D721Med (cell line): ENCODE measurements at places on chromosomes 5 and 9.

GRCh38 chr9:121268851-121269641 is 1.1 kb downstream of the GSN start:
- DNase-seq = no peak

- no peak for DNase-seq
Measured at GRCh38 chr9:115444959-115445358, 327.0 kb upstream of the TNC start.

GRCh38 chr9:85483208-85483607 is 258.5 kb downstream of the AGTPBP1 start:
- DNase-seq = no peak

GRCh38 chr5:6384856-6385255 is 6.5 kb upstream of the MED10 start:
- DNase-seq = no peak

- DNase-seq = no peak
Measured at GRCh38 chr5:17355586-17356346, 138.3 kb downstream of the BASP1 start.

GRCh38 chr9:73152953-73153352 is 1.3 kb downstream of the ANXA1 start:
- no peak for DNase-seq

- DNase-seq = no peak
Measured at GRCh38 chr5:127660047-127660733, 11.3 kb downstream of the CTXN3 start.

GRCh38 chr9:85569988-85570387 is 171.8 kb downstream of the AGTPBP1 start:
- no peak for DNase-seq

DNA sequence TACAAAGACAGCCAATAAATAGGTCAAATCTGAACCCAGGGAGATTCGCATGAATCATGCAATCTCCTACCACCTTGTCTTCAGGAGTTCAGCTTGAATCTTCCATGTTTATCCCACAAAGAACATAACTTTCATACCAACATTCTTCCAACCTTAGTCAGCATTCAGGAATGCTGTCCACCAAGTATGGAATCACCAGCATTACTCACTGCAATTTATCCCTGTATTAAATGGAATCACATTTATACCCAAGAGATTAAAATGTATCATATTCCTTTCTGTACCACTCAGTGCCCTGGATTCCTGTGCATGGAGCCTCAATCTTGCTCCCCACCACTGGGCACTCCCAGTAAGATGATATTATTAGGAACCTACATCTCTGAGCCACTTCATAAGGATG is 162.6 kb downstream of the GLIS3 start:
- DNase-seq = no peak

- DNase-seq = no peak
Measured at GRCh38 chr5:178551059-178551458, 39.1 kb downstream of the COL23A1 start.

DNA sequence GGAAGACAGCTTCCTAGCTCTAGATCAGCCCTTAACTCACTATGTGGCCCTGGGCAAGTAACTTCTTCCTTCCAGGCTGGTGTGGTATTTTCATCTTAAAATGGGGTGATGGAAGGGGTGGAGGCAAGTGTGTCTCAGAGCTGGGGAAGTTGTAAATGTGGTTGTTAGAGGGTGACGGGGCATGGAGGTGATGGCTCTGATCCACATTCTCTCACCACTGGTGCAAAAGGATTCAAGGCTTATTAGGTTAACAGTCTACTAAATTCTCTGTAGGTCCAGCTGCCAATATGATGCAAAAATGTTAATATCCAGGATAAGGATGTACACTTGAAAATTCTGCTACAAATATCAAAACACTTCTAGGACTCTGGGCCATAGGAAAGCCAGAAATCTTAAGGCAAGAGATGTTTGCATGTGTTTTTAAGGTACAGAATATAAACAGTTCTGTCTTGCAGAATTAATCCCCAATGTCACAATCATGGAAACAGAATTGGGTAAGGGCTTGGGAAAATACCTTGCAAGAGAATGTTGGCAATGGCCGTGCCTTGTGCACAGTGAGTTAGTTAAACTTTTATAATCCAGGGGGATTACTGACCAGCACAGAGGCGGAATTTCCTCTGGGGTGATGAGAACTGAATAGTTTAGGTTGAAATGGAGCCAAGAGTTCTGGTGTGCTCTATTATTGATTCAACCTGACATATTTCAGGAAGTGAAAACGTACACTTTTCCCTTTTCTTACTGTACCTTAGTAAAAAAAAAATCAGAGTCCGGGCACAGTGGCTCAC is 19.8 kb downstream of the TNFSF15 start:
- no peak for DNase-seq

DNA sequence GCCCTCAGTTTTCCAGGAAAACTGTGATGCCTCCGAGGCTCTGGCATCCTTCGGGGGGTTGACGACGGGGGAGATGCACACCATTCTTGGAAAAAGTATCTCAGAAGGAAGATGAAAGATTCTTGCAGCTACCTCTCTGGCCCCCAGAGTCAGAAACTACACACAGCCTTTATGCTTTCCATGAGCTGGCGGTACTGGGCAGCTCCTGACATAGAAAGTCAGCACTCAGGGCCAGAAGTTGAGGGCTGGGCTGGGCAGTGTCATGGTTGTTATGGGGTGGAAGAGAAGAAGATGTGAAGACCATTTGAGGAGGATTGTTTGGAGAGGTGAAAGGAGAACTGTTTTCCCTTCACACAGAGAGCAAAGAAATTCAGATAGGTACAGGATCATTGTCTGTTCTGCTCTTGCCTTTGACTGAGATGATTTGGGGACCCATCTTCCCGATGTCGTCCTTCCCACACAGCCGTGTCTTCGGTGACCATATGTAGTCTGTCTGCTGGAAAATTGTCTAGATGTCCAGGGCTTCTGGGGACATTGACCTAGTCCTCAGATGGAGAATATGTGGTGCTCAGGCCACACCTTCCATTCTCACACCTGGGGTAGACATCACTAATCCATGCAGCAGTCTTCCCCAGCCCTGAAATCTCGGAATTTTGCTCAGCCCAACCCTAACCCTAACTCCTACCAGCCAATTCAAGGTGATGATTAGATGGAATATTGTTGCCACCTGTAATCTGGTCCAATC is 237.1 kb downstream of the CACNA1B start:
- no peak for DNase-seq

- DNase-seq = no peak
Measured at GRCh38 chr5:96901384-96901783, 25.1 kb downstream of the ERAP2 start.

GRCh38 chr5:60677850-60678664 is 21.9 kb downstream of the DEPDC1B start:
- DNase-seq = no peak

DNA sequence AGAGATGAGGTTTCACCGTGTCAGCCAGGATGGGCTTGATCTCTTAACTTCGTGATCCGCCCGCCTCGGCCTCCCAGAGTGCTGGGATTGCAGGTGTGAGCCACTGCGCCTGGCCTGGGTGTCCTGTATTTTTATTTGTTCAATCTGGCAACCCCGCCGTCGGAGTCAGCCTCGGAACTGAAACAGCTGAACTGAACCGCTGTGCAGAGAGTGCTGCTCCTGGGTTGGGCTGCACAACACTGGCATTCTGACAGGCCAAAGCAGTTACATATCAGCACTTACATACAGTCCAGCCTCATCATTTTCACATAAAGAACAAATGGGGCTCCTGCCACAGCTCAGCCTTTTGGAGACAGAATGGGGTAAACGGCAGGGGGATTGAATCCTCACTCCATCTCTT is 185.6 kb downstream of the C9orf50 start:
- no peak for DNase-seq

- no peak for DNase-seq
Measured at GRCh38 chr5:159211729-159212174, 2.4 kb upstream of the RNF145 start.
